ENCODE measurements at places on chromosomes 3 and 15. TPM values are rescaled to one million over a fixed set of nuclear protein-coding genes. Genes with fewer than 3 reads are reported as not detected.

The BRPF1 gene
- 23.7 TPM for total RNA-seq

The ZPLD1 gene
- not detected for total RNA-seq

The SLC24A5 gene
- not detected for total RNA-seq

The HESX1 gene
- 3.6 TPM for total RNA-seq

The GTF2A2 gene
- 81.6 TPM for total RNA-seq

The EOMES gene
- 0.20 TPM for total RNA-seq

The TRH gene
- not detected for total RNA-seq

Measured in G401 (cell line).